ENCODE measurements at places on chromosomes 1 and 21.

DNA sequence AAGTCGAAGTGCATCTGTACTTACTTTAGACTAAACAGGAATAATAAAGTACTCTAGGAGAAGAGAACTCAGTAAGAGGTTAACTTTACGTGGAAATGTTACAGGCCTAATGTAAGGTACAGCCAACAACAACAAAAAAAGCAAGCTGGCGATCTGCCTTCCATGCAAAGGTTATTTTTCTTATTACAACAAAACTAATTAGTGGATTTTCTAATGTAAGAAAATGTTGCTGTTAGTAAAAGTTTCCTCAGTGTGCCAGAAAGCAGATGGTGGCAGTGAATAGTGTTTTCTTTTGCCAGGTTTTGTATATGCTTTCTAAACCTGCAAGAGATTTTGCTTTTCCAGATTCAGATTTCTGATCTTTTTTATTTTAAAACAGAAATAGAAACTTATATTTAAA is 179.2 kb downstream of the NFIA start:
- DNase-seq = no peak

GRCh38 chr1:88060750-88061491 is 623.2 kb upstream of the PKN2 start:
- DNase-seq = no peak

DNA sequence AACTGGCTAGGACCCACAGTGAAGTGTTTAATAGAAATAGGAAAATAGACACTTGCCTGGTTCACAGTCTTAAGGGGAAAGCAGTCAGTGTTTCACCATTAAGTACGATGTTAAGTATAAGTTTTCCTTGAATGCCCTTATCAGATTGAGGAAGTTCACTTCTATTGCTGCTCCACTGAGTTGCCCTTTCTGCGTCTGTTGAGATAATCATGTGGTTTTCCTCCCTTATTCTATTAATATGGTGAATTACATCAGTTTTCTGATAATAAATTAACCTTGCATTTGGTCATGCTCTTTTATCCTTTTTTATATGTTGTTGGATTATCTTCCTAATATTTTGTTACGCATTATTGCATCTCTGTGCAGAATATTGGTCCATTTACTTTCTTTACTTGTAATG is 21.4 kb downstream of the UTS2 start:
- DNase-seq = no peak

DNA sequence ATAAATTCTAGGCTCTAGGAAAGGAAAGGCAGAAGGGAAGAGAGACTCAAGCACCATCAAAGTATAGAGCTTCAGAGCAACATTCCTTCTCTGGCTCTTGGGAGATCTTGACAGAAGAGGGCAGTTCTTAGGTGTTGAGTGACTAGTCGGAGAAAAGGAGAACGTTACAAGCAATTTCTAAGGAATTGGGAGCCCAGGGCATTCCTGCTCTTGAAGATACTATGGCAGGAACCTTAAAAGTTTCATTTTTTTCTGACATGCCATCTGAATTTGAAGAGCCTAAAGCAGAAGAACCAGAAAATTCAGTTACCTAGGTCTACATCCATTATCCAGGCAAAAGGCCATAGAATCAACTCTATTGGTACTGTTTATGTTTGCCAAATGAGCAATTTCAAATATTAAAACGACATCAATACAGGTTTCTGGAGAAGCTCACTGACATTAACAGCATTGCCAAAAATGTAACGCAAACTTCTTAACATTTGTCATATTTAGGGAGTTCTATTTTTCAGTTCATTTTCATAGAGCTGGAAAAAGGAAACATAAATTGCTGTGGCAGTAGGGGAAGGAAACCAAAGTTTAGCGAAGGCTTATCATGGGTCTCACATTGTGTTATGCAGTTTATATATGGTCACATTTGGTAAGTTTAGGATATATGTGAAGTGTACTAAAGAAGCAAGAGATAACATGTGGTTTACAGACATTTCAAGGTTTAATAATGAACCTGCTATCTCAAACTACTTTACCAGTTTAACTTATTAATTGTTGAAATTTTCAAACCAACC is 210.1 kb upstream of the NRIP1 start:
- no peak for DNase-seq

DNA sequence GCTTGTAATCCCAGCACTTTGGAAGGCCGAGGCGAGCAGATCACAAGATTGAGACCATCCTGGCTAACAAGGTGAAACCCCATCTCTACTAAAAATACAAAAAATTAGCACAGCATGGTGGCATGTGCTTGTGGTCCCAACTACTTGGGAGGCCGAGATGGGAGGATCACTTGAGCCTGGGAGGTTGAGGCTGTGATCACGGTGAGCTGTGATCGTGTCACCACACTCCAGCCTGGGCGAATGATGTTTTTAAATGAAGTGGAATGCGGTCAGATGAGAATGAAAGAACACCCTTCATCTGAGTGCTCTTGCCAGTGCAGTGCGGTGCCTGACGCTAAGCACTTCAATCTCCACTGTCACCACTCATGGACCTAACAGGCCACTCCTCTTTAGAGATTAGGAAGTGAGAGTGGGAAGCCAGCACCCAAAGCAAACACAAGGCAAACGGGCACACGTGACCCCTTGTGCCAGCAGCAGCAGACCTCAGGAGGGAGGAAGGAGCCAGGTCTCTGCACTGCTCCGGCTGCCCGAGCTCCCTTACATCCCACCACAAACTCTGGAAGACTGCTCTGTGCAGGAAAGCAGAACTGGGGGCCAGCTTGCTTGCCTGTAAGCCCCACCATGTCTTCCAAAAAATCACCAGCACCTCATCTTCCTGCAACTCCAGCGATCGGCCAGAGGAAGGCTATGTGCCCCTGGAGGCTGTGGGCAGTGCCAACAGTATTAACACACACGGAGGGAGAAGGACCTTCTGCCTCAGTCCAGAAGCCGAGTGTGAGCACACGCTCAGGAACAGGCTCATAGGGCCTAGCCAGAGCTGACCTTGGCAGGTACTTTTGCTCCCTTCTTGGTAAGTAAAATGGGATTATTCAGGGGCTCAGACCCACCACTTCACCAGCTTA is 9.7 kb downstream of the CTNNBIP1 start:
- no peak for DNase-seq

DNA sequence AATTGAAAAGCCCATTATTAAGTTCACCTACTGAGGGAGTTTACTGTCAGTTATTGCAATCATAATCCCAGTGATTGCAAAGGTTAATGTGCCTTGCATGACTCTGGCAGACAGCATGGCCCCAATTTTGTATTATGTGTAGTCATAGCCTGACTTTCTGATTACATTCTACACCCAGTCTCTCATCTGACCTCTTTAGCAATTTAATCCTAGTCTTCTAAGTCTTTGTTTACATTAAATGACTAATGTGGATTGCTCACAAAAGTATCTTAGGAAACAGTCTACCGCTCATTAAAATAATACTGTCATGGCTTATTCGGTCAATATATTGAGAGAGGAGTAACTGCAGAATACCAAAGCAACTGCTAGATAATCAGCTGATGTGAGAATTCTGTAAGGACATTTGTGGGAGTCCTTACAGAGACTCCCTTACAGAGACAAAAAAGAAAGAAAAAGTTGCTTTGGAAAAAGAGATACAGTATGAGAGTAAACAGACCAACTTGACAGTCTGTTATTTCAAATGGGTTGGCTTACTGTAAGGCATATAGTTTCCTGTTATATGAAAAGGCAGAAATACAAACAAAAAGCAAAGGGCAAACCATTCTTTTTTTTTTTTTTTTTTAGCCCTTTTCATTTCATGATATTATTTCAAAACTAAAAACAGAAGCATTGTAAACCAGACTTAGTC is 42.8 kb downstream of the SMG7 start:
- no peak for DNase-seq

DNA sequence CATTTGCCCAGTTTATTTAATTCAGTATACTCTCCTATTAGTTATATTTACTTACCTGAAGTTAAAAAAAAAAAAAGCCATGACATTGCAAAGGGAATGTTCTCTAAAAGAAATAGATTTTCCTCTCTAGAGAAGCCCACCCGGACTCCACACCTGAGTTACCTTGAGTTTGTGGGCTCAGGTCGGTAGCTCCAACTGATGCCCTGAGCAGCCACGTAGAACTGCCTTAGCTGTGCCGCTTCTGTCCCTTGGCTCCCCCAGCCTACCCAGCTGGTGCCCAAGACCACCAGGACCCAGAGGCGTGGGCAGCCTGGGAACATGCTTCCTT is 250 bp downstream of the F5 start:
- no peak for DNase-seq

DNA sequence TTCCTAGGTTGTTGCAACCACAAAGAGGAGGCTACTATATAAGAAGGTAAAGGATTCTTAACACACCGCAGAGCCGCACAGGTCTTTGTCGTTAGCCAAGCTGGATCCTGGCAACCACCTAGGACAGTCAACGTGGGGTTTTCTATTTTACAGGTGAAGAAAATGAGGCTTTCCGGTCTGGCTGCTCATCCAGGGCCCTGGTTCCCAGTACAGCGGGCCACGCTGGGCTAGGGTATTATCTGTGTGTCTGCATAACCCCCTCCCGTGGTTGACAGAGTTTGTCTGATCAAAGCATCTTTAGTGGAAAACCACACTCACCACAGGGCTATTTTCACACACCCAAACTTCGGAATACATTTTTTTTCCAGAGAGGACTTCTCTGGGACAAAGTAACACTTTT is 39.0 kb upstream of the PDE9A start:
- no peak for DNase-seq

GRCh38 chr21:45075596-45076244 is 1.3 kb downstream of the ADARB1 start:
- no peak for DNase-seq

DNA sequence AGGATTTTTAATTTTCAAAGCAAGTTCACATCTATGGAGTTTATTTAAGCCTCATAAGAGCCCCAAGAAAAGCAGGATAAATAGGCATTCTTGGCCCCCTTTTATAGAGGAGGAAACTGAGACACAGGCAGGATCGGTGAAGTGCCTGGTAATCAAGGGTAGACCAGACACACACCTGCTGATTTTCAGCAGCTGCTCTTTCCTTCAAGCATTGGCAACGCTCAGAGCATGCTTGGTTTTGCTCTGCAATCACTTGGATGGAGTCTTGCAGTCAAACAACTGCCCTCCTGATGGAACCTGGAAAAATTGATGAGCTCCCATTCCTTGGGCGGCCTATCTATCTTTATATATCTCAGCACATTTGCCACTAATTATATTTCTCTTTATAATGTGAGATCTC is 478.9 kb upstream of the CAMK1G start:
- DNase-seq = no peak

GRCh38 chr1:240282061-240282830 is 190.6 kb downstream of the FMN2 start:
- no peak for DNase-seq

- DNase-seq = no peak
These were observed 24.8 kb upstream of the ACBD6 start for GRCh38 chr1:180527101-180527669.

DNA sequence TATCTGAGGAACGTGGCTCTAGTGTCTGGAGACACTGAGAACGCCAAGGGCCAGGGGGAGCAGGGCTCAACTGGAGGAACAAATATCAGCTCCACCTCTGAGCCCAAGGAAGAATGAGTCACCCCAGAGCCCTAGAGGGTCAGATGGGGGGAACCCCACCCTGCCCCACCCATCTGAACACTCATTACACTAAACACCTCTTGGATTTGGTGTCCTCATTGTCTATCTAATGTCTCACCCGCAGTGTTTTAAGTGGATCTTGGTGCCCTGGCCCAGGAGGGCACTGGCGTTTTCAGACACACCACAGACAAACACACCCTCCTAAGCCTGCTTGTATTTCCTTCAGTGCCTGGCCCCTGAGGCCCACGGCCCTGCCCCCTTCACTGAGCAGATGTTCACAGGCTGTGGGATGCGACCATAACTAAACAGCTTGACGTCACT is 2.2 kb upstream of the FALEC start:
- no peak for DNase-seq

GRCh38 chr1:18618546-18619466 is 11.8 kb upstream of the PAX7 start:
- DNase-seq = no peak

DNA sequence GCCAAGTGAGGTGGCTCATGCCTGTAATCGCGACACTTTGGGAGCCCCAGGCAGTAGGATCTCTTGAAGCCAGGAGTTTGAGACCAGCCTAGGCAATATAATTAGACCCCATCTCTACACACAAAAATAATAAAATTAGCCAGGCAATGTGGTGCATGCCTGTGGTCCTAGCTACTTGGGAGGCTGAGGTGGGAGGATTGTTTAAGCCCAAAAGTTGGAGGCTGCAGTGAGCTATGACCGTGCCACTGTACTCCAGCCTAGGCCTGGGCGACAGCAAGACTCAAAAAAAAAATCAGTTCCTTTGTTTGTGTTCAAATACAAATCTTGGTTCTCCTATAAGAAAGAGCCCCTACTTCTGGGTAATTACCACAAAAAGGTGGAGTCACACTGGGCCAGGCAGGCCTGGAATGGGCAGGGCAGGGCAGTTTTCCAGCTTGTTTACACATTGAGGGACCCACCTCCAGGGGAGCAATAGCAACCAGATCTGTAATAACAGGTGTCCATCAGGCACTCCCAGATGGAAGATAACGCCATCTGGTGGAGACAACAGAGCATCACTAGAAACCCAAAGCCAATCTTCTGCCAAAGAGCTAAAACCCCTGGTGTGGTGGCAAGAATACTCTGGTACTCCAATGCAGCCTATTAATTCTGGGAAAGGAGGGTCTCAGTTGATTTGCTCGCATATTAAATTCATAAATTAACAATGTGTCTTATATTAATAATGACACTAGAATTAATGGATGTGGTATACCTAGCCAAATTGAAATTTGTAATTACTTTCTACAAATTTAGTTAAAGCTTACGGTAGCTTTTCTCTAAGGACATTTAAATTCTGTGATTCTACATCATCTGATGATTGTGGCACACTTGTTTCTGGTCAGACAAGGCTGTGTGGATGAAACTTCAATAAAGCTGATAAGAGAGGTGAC is 13.2 kb downstream of the PPP1R15B start:
- no peak for DNase-seq

DNA sequence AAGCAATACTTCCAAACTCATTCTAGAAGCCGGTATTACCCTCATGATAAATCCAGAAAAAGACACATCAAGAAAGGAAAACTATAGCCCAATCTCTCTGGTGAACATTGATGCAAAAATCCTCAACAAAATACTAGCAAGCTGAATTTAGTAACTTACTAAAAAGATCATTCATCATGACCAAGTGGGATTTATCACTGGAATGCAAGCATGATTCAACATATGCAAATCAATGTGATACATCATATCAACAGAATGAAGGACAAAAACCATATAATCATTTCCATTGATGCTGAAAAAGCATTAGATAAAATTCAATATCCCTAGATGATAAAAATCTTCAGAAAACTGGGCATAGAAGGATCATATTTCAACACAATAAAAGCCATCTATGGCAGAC is 402.9 kb downstream of the TGFB2 start:
- no peak for DNase-seq
